Activated CD4-positive, alpha-beta T cell treated with anti-CD3 and anti-CD28 coated beads, Interleukin-2, Interleukin-4, amounts not matched to agents 100 ng/mL and 50 ng/mL, durations not matched to agents 16 hours and 8 hours (primary cell): ENCODE measurements at places on chromosomes 5 and 9.

DNA sequence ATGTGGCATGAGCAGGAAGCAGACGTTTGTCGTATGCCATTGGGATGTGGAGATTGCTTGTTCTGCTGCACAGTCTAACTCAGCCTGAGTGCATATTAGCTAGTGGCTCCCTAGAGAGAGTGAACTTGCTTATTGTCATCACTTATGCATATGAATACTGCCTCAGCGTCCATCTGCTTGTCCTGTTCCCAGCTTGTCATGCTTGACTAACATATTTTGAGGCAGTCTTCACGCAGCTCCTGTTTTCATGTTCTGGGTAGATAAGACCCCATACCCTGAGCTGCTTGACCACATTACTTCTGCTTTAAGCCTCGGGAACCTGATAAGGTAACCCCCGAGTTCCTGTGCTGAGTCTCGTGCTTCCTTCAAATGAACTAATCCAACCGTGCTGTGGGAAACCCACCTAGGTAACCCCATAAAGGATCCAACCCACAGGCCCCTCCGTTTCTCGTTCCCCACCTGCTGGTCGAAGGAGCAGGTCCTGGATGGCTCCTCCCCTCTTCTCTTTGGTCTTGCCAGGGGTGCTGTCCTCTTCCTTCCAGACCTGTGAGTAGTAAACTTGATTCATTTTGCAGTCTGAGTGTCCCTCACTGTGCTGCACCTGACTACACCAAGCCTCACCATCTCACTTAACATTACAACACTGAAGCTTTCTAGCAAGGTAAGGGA lies 25.0 kb downstream of the ANKRD33B start:
- DNase-seq, result no peak

DNA sequence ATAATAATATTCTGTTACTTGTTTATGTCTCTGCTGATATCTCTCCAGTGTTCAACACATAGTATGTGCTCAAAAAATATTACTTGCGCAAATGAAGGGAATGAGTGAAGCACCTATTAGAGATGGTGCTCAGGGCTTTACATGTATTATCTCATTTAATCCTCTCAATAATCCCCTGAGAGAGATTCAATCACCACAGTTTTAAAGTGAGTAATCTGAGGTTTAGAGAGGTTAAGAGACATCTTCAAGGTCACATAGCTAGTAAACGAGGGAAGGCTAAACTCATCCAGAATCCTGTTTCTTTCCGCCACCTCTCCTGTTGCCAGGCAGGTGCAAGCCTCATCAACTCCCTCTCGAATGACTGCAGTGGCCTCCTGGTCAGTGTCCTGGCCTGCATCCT lies 82.0 kb downstream of the UGCG start:
- no peak for DNase-seq

- no peak for DNase-seq
These were observed 355.3 kb downstream of the TMEM232 start for GRCh38 chr5:110371011-110371724.

GRCh38 chr5:51621156-51621555 lies 237.9 kb downstream of the ISL1 start:
- no peak for DNase-seq

- DNase-seq, result peak; percentile 48
These were observed 97.1 kb downstream of the GOLPH3 start for GRCh38 chr5:32076699-32077695.

GRCh38 chr5:180599590-180599914 lies 8.3 kb upstream of the SCGB3A1 start:
- no peak for DNase-seq

DNA sequence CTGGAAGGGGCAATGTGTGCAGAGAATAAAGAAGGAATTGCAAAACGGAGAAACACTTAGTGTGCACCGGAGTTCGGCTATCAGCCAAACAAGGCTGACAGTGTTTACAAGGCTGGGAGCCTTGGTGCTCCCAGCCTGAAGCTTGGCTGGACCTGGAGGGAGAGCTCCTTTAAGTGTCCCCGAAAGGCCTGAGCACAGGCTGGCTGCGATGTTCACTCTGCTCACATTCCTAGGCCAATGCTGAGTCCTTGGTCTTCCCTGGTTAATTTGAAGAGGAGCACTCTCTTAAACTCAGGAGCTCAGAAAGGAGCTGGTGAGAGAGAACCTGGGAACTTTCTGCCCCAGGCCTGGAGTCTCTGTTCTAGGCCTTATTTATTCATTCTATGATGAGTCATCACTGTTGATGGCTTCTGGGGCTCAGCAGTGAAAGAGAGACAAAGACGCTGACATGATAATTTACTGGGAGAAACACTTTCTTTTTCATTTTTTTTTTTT lies 88.6 kb upstream of the MYO10 start:
- no peak for DNase-seq

DNA sequence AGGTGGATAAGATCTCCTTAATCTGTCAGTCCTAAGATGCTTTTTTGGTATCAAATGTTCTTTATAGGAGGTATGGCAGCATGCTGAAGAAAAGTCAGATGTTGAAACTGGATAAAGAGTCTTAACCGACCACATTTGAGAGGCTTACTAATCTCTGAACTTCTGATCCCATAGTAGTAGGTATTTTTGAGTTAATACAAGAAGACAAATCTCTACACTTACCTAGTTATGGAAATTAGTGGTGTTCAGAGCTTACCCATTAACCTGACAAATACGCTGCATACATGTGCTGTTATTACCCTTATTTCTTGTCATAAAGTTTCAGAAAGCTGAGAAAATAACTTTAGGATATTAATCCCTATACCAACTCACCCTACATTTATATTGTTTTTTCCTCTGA lies 83.0 kb downstream of the ISL1 start:
- no peak for DNase-seq

DNA sequence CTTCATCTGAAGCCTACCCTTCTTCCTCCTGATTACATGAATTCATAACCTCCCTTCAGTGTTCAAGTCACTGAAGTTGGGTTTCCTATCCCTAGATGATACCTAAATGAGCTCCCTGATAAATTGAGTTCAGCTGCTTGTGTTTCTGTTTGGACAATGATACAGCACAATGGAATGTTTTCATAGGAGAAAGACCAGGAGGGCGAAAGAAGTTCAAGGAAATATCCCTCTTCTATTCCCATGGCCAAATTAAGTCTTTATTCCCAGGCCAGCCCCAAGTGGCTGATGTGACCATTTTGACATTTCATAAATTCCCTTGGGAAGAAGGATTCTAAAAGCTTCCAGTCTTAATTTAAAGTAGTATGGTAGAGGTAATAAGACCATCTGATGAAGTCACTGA lies 555.8 kb upstream of the CLINT1 start:
- DNase-seq, result no peak

DNA sequence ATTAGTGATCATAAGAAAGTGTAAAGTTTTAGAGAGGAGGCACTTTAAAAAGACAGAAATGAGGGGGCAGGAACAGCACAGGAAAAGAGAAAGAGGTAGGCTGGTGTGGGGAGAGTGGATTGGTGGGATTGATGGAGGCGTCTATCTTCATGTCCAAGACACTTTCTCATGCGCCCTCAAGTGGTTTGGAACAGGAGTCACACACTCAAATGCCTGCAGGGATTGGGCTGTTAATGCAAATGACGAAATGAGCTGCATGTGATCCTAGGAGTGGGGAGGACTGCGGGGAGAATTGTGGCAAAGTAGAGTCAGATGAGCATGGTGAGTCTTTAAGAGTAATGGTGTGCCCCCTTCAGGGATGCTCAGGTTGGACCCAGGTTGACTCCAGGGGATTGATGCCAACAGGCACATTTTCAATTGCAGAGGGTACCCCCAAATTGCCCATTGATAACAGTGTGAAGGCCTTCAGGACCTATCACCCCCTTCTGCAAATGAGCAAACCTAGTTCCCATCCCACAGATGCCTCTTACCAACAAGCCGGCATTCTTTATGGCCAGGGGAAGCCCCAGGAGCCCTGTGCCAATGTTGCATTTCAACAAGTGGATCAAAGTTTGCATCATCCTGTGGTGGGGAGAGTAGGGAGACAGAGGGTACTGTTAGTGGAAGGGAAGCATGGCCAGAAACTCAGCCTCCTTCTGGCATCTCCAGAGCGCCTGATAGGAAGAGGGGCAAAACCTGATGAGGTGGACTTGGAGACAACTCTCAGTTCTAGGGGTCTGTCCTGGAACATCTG lies 5.3 kb downstream of the SLC36A3 start:
- peak; percentile 59 for DNase-seq

DNA sequence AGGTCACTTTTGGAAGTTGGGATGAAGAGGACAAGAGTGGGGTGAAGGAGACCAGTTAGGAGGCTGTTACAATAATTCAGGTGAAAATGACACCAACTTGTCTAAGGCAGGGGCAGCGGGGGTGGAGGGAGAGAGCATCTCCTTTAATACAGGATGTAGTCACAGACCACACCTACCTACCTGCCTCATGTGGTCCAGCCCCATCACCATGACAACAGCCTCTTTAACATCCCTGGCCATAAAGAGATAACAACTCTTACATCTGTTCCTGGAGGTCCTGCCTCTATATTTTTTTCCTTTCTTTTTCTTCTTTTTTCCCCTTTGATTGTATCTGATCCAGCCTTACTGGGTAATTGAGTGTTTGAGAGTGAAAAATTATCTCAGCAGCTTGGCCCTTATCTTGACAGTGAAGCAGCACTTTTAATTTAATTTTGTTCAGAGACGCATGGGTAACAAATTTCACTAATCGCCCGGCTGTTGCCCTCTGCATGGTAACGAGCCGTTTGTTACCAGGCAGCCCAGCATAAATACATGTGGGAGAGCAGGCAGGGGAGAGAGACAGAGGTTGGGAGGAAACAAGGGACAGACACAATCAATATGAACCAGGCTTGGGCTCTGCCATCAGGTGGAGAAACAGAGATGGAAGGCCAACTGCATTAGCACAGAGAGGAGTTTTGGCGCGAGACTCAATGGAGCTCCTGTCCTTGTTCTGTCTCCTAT lies 338.1 kb downstream of the ASTN2 start:
- no peak for DNase-seq

GRCh38 chr9:134434894-134435506 lies 108.7 kb downstream of the RXRA start:
- DNase-seq, result no peak

DNA sequence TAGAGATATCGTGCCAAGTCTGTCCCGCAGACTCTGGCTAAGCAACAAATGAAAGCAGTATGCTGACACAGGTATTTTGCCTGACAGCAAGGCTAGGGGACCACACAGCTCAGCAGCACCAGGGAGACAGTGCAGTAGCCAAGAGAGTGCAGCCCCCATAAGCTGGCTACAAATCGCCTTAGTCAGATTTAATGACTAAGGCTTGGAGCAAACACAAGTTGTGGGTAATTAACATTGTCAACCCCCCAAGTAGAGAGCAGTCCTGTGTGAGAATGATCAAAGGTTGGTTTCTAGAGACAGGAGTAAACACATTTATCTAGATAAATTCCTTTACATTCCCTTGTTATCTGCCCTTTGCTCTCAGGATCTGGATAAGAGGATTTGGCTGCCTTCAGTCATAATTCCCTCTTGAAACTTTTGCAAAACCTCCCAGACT lies 1434.5 kb upstream of the CDH6 start:
- no peak for DNase-seq

- no peak for DNase-seq
These were observed 7.6 kb downstream of the HACD4 start for GRCh38 chr9:21023861-21024260.

DNA sequence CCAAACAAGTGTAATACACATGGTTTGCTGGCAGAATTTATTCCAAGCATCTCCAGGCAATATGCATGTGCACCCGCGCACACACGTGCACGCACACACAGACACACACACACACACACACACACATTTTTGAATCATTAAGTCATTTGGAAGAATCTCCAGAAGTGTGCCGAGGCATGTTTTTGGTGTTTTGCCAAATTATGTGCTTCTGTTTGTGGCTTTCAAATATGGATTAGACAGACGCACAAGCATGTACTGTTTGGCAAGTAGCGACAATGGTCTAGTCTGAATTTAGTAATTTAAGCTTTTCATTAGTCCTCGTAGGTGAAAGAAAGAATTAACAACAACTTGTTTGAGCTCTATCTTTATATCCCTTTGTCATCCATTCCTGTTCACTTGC lies 36.7 kb downstream of the NFIB start:
- no peak for DNase-seq

GRCh38 chr5:50320131-50320749 lies 120.8 kb downstream of the EMB start:
- no peak for DNase-seq

DNA sequence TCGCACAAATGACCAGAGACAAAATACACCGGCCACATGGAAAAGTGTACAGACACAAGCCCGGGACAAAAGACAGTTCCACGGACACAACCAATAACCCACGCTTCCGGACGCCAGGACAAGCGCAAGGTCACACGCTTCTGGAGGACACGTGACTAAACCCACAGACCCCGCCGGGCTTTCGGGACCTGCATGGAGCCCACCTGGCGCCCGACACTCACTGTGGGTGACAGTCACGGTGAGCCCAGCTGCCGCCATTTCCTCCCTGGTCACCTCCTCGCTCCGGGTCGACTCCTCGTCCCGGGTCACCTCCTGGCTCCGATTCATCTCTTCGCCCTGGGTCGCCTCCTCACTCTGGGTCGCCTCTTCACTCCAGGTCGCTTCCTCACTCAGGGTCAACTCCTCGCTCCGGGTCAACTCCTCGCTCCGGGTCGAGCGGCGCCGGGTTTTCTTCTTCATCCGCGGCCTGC lies 470 bp downstream of the BAG1 start:
- peak; percentile 46 for DNase-seq
